ENCODE measurements at places on chromosomes 7 and 10.

- DNase-seq: no peak
Measured at GRCh38 chr7:66163186-66163610, 41.9 kb upstream of the TPST1 start.

DNA sequence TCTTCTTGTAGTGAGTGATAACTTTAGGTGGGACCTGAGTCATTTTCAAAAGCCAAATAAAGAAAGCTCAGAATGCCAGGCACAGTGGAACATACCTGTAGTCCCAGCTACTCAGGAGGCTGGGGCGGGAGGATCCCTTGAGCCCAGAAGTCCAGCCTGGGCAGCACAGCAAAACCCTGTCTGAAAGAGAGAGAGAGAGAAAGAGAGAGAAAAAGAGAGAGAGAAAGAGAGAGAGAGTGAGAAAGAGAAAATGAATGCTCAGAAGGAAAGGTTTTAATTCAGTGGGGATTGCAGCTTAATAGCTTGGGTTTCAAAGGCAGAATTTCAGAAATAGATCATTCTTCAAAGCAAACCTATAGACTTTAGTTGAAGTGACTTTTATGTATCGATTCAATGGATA is 25.7 kb downstream of the GPNMB start:
- no peak for DNase-seq

DNA sequence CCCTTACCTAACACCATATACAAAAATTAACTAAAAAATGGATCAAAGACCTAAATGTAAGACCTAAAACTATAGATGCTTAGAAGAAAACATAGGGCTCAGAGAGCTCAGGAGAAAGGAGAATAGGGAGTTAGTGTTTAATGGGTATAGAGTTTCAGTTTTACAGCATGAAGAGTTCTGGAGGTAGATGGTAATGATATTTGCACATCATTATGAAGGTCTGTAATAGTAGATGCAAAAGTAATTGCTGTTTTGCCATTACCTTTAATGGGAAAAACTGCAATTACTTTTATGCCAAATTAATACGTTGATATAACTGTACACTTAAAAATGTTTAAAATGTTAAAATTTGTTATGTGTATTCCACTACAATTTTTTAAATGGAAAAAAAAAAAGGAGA is 39.2 kb upstream of the NANOS1 start:
- DNase-seq: no peak

DNA sequence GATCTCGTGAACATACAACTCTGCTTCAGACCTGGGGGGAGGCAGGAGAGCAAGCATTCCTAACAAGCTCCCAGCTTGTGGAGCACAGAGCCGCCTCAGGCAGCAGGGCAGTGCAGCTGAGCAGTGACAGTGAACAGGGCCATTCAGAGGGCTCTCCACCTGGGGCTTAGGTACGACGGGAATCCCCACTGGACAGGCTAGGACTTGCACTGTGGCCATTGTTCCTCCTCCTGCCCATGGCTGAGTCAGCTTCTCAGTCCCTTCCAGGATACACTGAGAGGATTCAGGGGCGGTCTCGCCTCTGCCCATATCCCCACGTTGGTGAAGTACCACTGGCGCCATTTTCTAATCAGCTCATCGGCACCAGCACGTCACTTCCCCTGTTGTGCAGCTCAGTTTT is 71.1 kb downstream of the FIGNL1 start:
- DNase-seq: no peak

- no peak for DNase-seq
Measured at GRCh38 chr10:7359954-7360353, 50.9 kb downstream of the SFMBT2 start.

- no peak for DNase-seq
Measured at GRCh38 chr7:141889321-141889720, 26.9 kb upstream of the OR9A4 start.

- no peak for DNase-seq
Measured at GRCh38 chr7:127625331-127625730, 7.4 kb upstream of the PAX4 start.

- no peak for DNase-seq
Measured at GRCh38 chr7:159012353-159013069, 132.2 kb downstream of the VIPR2 start.

GRCh38 chr10:17644485-17644943 is 563 bp downstream of the STAM start:
- DNase-seq: no peak

GRCh38 chr10:121244818-121245217 is 353.4 kb downstream of the FGFR2 start:
- no peak for DNase-seq

DNA sequence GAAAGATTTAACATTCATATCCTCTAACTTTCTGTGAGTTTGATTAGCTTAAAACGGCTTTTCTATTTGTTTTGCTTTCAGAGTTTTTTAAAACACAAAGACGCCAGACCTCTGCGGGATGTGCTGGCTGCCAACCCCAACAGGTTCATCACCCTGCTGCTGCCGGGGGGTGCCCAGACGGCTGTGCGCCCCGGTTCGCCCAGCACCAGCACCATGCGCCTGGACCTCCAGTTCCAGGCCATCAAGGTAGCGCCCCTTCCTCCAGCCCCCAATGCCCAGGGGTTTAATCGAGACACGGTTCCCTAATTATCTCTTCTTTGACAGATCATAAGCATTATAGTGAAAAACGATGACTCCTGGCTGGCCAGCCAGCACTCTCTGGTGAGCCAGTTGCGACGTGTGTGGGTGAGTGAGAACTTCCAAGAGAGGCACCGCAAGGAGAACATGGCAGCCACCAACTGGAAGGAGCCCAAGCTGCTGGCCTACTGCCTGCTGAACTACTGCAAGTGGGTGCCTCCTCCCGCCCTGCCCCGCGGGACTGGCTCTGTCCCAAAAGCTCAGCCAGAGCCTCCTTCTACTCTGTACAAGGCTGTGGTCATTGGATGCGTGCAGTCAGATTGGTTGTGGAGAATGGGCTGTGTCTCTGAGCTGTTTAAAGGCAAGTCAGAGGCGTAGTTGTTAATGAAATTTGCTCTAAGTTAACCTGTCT is 71.2 kb downstream of the TRRAP start:
- DNase-seq: no peak

All from germinal center (tissue), 1 donor.